Activated CD4-positive, alpha-beta T cell treated with anti-CD3 and anti-CD28 coated beads for 24 hours (primary cell): ENCODE measurements at places on chromosomes 1 and 21.

DNA sequence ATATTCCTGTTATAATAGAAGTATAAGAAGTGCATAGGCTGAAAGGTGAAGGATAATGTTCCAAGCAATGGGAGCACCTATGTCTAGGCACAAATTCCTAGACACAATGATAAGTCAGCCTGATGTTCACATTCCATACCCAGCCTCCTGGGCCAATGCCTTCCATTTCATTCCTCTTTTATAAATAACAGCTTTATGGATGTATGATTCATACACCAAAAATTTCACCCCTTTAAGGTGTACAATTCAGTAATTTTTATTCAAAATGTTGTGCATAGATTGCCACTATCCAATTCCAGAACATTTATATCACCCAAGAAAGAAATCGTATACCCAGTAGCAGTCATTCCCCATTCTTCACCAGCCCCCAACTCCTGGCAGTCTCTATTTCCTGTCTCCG, 118.8 kb downstream of the BRINP2 start:
- no peak for DNase-seq

DNA sequence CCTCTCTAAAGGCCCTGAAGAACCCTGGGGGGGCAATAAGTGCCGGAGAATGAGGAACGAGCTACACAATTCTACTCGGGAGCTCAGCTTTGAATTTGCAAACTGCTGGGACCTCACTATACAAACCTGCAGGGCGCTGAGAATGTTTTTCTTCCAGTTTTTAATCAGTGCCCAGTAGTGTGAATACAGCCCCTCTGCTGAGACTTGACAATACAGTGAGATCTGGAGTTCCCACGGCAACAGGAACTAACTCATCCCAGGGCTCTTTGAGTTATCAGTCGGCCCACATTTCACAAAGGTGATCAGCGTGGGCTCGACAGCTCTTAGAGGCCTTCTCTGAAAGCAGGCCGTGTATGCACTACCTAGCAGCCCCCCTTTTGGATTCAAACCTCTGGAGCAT, 41.7 kb downstream of the TMEM53 start:
- DNase-seq = no peak

GRCh38 chr1:180534214-180534613, 24.6 kb upstream of the OVAAL start:
- DNase-seq = no peak

DNA sequence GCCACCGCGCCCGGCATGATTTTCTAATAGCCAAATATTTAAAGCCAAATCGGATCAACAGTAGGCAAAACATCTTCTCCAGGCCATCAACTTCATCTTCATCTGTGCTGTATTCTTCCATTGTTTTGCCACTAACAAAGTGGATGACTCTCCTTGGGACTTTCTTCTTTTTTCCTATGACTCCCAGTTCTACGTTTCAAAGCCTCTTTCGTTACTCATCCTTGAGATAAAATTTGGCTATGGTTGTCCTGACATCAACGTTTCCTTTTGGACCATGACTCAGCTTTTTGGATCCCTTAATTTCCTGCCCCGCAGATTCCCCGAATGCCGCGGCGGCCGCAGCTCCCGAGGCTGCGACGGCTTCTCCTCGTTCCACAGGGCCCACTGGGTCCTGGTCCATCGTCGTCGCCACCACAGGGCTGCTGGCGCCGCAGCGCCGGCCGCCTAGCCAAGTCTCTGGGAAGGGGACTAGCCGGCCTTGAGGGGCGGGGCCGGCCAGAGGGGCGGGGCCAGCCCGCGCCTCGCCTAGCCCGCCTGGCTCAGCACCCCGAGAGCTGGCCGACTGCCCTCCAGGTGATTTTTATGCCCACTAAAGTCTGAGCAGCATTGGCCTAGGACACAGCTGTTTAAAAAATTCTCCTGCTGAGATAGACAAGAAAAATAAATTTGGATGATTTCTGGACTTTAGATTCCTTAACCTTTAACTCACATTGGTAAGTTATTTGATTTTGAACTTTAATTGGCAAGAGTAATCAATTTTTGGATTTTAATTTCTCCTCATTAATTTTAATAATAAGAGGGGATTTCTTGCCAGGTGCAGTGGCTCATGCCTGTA, 93.9 kb downstream of the ADCY10 start:
- DNase-seq = no peak

- no peak for DNase-seq
These were observed 94.4 kb downstream of the KCNT2 start for GRCh38 chr1:196513821-196514220.

GRCh38 chr1:229159668-229160544, 111.0 kb upstream of the RAB4A start:
- DNase-seq = no peak

DNA sequence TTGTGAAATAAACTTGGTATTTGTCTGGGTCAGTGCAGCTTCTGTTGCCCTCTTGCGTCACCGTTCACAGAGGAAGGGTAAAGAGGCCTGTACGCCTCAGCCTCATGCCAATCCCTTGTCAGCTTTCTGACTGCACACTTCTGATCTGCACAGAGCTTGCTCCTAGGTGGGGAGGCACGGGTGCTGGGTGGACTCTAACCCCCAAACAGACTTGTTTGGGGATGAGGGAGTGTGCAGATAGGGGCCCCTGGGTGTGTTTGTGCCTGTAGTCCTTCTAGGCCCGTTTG, 803 bp upstream of the B4GALT2 start:
- no peak for DNase-seq

- no peak for DNase-seq
These were observed 121.6 kb downstream of the GLIS1 start for GRCh38 chr1:53617382-53617781.

DNA sequence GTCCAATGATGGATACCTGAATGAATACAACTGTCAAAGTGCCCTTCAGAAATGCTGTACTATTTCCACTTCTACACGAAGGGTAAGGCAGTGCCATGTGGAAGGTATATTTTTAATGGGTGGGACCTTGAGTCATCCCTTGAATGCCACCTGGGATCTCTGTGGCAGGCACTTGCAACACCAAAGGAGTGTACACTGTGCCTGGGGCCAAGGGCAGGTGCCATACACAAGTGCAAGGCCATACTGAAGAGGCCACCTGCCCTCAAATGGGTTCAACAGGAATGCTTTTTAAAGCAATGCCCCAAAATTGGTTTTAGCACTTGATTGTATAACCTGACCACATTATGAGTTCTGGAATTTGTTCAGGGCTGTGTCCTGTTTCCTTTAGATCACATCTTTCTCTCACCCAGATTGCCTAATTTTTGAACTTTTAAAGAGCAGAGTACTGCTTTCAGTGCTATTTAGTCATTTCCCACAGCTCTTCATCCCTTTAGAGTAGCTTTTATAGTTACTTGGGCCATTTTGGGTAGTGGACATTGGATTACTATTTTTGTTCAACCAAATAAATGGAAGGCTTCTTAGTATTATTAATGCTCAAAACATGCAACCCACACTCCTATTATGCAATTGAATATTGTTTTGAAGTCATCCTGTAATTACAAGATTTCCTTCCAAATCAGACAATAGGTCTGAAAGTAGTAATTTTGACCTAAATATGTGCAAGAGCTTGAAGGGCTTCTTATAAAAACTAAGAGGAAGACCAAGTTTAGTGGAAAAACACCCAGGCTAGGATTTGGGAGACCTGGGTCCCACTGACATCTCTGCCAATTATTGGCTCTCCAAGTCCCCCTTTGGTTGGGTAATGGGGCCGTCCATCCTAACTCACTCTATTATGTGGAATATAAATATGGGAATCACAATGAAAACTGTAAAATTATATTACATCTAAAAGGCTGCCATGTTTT, 57.2 kb downstream of the LEPR start:
- no peak for DNase-seq

DNA sequence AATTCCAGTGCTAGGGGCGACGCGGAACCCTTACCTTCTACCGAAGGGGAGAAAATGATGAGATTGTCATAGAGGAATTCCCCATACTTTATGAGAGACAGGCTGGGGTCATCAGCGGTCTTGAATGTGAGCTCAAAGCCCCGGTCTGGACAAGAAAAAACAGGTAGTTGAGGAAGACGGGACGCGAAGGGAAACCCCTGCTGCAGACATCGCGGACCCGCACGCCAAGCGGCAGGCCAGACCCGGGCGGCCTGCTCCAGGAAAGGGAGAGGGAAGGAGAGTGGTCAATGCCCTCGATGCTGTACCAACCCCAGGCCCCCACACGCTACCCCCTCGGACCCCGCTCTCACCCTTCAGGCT, 342 bp downstream of the DDOST start:
- no peak for DNase-seq

- no peak for DNase-seq
These were observed 395.9 kb downstream of the KIF26B start for GRCh38 chr1:245550720-245551043.

DNA sequence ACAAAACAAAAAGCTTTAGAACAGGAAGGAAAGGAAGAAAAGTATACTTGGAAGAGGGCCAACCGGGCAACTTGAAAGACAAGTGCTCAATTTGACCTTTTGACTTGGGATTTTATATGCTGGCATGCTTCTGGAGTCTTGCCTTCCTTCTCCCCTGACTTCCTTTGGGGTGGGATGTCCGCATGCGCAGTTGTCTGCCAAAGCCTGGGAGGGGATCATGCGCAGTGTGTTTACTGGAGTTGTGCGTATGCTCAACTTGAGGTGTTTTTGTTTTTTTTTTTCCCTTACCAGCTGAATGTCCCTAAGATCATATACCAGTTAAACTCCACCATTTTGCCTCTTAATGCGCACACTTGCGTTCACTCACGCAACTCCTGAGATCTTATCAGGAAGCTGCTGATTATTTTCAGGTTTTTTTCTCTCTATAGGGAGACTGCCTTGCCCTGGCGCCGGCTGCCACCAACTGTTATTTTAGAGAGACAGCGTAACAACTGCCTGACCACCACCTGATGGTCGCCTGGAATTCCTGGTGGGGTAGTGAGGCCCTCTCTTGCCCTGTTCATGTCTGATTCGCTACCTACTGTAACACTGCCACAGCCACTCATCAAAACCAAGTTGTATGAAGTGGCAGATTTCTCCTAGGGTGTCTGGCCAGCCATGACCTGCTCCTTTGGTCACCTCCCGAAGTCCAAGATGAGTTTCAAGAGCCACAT, 138.7 kb upstream of the ZNF644 start:
- no peak for DNase-seq

GRCh38 chr21:21007606-21008005, 9.4 kb downstream of the NCAM2 start:
- no peak for DNase-seq

DNA sequence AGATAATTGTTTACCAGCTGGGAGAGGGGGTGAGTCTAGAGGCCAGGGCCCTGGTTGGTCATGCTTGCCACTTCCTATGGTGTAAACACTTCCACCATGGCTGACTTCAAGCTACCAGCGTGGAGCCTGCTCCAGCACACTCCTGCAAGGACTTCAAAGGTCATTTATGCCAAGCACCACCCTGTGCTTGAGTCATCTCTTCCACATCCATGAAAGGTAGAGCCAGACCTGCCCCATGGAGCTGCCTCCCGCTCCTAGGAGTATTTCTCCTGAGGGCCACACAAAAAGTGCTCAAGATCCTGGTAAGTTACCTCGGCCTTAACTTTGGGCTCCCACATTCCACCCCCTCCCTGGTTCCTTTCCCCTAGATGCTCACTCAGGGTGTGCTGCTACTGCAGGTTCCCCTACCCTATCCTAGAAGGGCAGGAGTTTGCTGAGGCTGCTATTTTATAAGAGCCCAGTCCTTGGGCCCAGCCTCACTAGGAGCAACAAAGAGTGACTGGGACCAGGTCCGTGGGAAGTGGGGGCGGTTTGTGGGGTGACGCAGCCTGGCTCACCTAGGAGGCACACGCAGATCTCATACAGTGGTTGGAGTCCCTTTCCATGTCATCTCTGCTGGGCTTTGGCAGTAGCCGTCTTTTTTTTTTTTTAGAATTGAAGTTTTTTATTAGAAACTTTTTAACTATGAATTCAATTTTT, 2.4 kb downstream of the RAB7B start:
- no peak for DNase-seq

DNA sequence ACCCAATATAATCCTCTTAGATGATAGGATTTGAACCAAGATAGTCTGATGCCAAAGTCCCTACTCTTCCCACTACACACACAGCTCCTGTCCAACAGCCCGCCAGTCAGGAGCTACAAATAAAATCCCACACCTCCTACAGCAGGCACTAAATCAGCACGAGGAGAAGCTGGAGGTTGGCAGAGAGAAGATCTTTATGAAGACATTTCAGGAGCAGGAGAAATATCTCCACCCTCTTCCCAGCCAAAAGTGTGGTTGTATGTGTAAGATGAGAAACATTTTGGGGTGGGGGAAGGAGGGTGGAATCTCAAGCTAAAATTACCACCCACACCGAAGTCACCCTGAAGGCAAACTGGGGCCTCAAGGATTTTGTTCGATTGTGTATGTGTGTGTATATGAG, 54.5 kb downstream of the PLXNA2 start:
- no peak for DNase-seq

GRCh38 chr1:59692591-59692990, 122.2 kb upstream of the HOOK1 start:
- DNase-seq = no peak

GRCh38 chr1:180912801-180913565, at the start of gene KIAA1614:
Gene KIAA1614, plus strand, starts transcription at chr1:180912897. Its CDS starts 347 bp downstream, at chr1:180913244.
- DNase-seq = no peak

DNA sequence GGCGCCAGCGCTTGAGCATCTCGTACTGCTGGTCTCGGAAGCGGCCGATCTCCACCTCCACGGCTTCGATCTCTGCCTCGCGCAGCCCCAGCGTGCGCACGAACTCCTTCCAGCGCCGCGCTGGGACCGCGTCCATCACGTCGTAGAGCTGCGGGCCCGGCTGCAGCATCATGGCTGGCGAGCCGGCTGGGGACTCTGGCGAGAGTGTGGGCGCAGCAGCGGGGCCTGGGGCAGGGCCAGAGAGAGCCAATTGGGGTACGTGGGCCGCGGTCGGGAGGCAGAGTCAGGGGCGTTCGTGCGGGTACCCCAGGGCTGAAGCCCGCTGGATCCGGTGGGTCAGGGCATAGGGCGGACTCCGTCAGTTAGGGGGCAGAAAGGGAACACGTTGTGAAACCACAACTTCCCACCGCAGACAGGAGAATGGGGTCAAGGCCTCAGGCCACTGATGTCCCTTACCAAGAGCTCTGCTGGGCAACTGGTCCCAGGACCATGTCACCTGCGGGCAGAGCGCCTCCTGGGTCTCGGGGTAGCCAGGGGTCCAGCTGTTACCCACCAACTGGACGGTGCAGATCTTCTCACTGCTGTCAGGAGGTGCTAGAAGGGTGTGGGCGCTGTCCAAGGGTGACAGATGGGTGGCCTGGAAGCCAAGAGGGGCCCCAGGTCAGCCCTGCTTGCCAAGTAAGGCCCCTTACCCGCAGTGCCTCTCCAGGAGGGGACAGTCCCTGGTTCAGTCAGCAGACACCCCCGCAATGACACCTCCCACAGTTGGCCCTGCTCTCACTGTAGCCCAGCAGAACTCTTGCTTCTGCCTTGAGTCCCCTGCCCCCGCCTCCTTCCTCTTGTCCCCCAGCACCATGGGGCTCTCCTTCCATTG, 4.2 kb downstream of the TNFRSF25 start:
- no peak for DNase-seq

- no peak for DNase-seq
These were observed 104.1 kb downstream of the RIPK4 start for GRCh38 chr21:41662761-41663160.

DNA sequence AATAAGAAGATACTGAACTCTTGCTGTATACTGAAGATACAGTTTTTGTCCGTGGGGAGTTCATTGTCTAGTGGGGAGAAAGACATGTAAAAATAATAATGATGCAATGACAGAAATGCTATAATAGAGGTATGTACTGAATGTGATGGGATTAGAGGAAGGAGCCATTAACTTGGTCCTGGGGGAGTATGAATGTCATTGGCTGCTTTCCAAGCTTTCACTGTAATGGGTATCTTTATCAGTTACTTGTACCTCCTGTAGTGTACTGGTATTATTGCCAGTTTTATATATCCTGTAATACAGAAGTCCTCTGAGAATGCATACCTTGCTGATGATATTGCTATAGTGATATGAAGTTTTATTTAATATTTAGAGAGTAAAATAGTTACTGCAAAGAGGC, 7.4 kb downstream of the BTBD8 start:
- DNase-seq = no peak
